ENCODE measurements at places on chromosomes 11 and 22. TPM values are rescaled to one million over a fixed set of nuclear protein-coding genes. Genes with fewer than 3 reads are reported as not detected.

GRCh38 chr11:26227301-26227746, 104.6 kb upstream of the ANO3 start:
- peaks cover 10% of the 10 kb centered on the region for H3K4me1 ChIP-seq
- no peak overlapping the region for H3K27ac ChIP-seq
- H3K4me3 ChIP-seq: no peak overlapping the region
- H3K36me3 ChIP-seq: no peaks in the 10 kb centered on the region

DNA sequence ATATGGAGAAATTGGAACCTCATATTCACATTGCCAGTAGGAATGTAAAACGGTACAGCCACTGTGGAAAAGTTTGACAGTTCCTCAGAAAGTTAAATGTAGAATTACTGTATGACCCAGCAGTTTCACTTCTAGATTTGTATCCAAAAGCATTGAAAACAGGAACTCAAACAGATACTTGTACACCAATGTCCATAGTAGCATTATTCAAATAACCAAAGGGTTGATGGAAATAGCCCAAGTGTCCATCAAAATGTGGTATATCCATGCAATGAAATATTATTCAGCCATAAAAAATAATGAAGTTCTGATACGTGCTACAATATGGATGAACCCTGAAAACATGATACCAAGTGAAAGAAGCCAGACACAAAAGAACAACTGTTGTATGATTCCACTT, 17.8 kb downstream of the PRRG4 start:
- no peak overlapping the region for H3K4me3 ChIP-seq
- no peak for DNase-seq
- H3K4me1 ChIP-seq: no peaks in the 10 kb centered on the region
- peaks cover 33% of the 10 kb centered on the region for H3K27me3 ChIP-seq

DNA sequence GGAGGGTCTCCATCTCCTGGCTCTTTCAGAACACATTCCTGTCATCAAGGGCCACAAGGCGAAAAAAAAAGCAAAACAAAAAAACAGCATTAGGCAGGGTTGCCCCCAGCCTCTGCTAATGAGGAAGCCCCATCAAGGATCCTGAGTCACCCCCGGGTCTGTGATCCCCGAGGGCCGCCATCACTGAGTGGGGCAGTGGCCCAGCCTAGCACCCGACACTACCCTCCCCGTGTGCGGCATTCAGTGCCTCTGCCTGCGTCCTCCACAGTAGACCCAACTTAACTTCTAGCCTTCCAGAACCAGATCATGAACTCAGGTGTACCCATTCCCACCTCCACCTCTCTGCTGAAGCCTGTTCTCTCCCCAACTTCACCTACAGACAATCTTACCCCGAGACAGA, 6.6 kb upstream of the CDC42EP1 start:
- H3K4me3 ChIP-seq: no peak overlapping the region
- H3K4me1 ChIP-seq: peaks cover 70% of the 10 kb centered on the region
- H3K36me3 ChIP-seq: no peaks in the 10 kb centered on the region
- DNase-seq: no peak

DNA sequence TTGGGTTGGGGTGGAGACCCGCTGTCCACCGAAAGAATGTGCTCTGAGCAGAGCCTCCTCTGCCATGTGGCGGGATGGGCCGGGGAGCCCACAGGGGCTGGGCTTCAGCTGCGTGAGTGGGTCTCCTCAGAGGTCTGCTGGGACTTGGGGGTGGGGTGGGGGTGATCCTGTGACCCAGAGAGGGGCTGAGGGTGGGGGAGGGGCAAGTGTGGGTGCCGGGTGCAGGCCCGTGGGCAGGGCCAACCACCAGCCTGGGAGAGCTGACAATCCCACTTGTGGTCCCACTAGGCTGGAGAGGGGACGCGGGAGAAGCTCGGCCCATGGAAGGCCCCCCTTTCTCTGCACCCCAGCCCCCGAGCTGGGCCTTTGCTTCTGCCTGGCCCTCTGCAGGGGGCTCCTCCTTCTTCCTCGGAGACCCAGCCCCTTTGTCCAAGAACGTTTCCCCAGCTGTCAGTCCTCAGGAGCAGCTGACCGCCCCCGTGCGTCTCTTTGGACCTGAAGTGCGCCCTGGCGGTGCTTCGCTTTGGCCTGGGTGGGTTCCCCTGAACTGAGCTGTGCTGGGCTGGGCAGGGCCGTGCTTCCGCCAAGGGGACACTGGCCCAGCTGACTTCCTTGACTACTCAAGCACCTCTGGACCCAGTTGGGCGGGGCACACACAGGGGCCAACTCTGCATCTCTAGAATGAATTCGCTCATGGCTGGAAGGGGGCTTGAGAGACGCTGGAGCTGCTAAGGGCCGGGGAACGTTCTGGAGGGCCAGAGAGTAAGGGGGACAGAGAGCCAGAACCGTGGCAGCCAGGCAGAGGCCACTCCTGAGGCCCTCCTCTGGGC, 30.2 kb downstream of the OSBPL5 start:
- DNase-seq: peak; percentile 85
- H3K27ac ChIP-seq: no peak overlapping the region
- H3K4me3 ChIP-seq: no peak overlapping the region
- H3K27me3 ChIP-seq: no peaks in the 10 kb centered on the region

DNA sequence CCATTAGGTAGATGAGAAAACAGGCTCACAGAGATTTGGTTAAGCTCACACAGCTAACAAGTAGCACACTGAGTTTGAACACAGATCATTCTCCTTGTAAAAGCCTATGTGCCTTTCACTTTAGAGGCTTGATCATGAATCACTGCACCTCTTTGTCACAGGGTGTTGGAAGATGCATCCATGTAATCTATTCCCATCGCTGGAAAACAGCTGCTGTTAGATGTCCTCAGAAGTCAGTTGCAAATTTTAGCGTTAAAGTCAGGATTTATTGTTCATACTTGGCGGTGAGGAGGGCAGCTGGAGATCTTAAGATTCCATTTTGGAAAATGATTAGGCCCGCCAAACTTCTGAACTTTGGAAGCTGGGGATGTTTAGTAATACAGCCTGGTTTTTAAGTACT, 2.6 kb downstream of the CNTF start:
- H3K4me3 ChIP-seq: no peak overlapping the region
- H3K4me1 ChIP-seq: peaks cover 26% of the 10 kb centered on the region
- peaks cover 25% of the 10 kb centered on the region for H3K36me3 ChIP-seq
- no peak overlapping the region for H3K27ac ChIP-seq

DNA sequence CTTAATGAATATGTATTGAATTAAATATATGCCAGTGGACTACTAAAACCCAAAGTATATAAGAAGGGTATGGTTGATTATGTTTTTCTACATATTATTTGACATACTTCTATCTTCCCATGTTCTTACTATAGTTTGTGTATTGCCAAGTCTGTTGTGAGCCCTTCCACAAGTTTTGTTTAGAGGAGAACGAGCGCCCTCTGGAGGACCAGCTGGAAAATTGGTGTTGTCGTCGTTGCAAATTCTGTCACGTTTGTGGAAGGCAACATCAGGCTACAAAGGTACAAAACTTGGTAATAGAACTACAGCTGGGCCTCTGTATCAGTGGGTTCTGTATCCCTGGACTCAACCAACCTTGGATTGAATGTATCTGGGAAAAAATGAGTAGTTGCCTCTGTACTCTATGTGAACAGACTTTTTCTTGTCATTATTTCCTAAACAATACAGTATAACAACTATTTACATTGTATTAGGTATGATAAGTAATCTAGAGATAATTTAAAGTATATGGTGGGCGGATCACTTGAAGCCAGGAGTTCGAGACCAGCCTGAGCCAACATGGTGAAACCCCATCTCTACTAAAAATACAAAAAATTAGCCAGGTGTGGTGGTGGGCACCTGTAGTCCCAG, 38.7 kb upstream of the TTC36 start:
- no peak overlapping the region for H3K27ac ChIP-seq
- no peaks in the 10 kb centered on the region for H3K27me3 ChIP-seq
- no peaks in the 10 kb centered on the region for H3K4me1 ChIP-seq
- peaks cover 18% of the 10 kb centered on the region for H3K36me3 ChIP-seq

- peaks cover 12% of the 10 kb centered on the region for H3K4me1 ChIP-seq
- DNase-seq: no peak
- H3K27me3 ChIP-seq: no peaks in the 10 kb centered on the region
Measured at GRCh38 chr11:67308031-67308866, 4.9 kb downstream of the SSH3 start.

DNA sequence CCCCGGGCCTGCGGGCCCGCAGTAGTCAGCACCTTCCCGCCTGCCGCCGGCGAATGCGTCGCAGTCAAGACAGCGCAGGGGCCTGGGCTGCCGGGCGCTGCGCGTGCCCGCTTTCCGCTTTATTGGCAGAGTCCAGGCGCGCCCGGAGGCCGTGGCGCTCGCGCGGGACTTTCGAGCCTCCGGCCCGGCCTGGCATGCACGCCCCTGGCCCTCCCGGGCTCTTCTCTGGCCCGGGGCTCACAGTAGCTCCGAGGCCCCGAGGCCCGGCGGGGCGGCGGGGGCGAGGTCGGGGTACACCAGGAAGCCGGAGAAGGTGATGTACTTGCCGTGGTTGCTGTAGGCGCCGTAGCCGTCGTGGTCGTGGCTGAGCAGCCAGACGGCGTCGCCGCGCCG, 3.1 kb downstream of the FAM180B start:
- no peak overlapping the region for H3K4me3 ChIP-seq
- H3K36me3 ChIP-seq: peaks cover 2% of the 10 kb centered on the region
- no peak overlapping the region for H3K27ac ChIP-seq
- H3K27me3 ChIP-seq: peaks cover 23% of the 10 kb centered on the region

- no peaks in the 10 kb centered on the region for H3K27me3 ChIP-seq
- H3K4me3 ChIP-seq: peak overlapping the region; percentile 55
- peaks cover 7% of the 10 kb centered on the region for H3K36me3 ChIP-seq
- H3K27ac ChIP-seq: peak overlapping the region; percentile 75
Measured at GRCh38 chr11:614021-614622, 1.6 kb downstream of the IRF7 start.

DNA sequence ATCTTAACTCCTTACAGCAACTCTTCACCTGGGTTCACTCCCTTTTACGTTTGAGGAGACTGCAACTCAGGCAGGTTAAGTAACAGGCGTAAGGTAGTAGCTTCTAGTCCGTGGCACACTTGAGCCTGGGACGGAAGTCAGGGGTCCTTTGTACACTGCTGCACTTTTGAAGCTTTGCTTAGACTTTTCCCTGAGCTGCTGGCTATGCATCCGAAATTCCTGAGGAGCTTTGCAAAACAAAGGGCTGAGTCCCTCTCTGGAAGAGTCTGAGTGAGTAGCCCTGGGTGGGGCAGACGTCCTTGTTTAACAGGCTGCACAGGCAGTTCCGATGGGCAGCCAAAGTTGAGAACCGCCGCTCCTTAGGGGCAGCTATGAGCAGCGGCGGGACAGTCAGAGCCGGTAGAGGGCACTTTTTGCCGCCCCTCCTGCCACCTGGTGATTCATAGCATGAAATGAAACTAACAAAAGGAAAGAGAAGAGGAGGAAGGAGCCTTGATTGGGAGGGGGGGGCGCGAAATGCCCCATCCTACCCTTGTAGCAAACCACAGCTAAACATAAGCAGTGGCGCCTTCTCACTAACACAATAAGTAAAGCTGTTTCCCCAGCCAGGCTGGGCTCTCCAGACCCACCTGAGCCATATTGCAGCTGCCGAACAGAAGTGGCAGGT, 1.4 kb downstream of the TMEM109 start:
- H3K36me3 ChIP-seq: peaks cover 1% of the 10 kb centered on the region
- H3K4me1 ChIP-seq: peaks cover 44% of the 10 kb centered on the region
- peak overlapping the region; percentile 95 for H3K4me3 ChIP-seq
- peak overlapping the region; percentile 93 for H3K27ac ChIP-seq

Gene FXYD6
- total RNA-seq: 0.53 TPM

Gene VWA5A
- total RNA-seq: 2.7 TPM

Data from chondrocyte (in vitro differentiated cells).